ENCODE measurements at places on chromosomes 12 and 14.
A peak's percentile ranks its signal among the peaks of the same experiment; 100 is the strongest.

DNA sequence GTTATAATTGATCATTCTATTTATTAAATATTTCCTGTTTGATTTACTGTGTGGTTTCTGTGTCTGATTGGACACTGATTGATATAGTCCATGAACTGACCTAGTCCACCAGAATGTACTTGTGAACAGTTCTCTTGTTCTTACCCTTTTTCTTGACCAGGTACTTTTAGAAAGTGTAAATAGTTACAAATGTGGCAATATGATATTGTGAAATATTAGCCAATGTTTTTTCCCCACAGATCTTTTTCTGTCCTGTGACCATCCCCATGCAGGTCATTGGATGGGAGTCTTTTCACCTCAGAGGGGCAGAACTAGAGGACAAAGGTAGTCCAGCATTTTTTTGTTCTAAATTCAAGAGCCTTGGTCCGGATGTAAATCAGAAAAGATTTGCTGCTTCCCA lies 8.3 kb upstream of the CRY1 start:
- DNase-seq = no peak

DNA sequence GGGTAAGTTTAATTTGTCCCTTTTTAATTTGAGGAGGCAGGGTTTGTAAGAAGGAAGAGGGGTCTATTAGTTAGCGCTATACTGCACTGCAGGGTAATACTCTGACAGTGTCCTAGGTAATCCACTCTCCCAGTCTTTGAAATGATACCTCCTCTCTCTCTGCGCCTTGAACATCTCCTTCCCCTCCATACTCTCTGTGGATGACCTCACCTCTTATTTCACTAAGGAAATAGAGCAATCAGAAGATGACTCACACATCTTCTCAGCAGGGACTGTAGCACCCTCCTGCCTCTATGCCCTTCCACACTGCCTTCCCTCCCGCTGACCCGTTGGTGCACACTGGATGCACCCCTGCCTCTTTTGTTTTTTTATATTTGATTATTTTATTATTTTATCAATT lies 94.2 kb downstream of the GRIP1 start:
- no peak for DNase-seq

GRCh38 chr12:26465419-26466097 lies 270.2 kb downstream of the SSPN start:
- no peak for DNase-seq

- DNase-seq = no peak
Observed at GRCh38 chr14:69850086-69850735, 29.0 kb upstream of the SMOC1 start.

DNA sequence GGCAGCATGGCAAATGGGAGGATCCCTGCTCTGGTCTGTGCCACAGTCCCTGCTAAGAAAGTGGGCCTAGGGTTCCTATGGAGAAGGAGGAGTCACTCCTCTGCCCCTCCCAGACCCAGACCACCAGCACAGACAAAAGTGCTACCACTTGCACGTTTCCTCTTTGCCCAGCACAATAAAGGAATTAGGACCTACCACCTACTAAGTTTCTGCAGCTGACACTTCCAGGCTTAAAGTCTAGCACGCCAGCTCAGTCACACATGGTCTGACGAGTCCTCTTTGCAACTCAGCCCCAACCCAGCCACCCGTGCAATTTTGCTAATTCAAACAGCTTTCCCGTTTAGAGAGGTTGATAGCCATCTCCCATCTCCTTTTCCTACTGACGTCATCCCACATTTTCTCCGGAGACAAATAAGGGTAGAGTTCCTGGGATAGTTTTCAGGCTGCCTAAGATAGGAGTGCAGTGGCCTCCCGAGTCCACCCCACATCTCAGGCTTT lies 66.2 kb upstream of the PTGR2 start:
- DNase-seq = no peak

DNA sequence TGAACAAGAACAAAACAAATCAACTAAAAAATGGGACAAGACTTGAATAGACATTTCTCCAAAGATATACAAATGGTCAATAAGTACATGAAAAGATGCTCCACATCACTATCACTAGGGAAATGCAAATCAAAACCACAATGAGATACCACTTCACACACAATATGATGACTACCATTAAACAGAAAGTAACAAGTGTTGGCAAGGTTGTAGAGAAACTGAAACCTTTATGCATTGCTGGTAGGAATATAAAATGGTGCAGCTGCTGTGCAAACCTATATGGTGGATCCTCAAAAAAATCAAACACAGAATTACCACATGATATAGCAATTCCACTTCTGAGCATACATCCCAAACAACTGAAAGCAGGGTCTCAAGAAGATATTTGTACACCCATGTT lies 5.2 kb downstream of the SMAGP start:
- no peak for DNase-seq

DNA sequence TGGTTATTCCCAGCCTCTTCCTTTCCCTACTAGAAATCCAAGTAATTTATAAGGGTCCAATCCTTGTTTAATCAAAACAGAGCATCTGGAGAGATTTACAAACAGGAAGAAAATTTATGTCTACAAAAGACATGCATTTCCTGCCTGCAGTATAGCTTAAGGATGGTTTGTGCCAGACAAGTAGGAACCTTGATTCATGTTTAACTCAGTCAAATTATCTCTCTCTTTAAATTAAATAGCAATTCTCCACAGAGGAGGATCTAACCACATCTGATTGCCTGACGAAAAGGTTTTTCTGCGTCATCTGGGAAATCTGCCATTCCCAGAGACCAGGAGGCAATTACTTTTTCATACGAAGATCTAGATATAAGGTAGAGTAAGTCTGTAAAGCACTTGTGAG lies 105.2 kb downstream of the ZFC3H1 start:
- no peak for DNase-seq

GRCh38 chr14:100392356-100392755 lies 69.2 kb downstream of the SLC25A47 start:
- DNase-seq = no peak

DNA sequence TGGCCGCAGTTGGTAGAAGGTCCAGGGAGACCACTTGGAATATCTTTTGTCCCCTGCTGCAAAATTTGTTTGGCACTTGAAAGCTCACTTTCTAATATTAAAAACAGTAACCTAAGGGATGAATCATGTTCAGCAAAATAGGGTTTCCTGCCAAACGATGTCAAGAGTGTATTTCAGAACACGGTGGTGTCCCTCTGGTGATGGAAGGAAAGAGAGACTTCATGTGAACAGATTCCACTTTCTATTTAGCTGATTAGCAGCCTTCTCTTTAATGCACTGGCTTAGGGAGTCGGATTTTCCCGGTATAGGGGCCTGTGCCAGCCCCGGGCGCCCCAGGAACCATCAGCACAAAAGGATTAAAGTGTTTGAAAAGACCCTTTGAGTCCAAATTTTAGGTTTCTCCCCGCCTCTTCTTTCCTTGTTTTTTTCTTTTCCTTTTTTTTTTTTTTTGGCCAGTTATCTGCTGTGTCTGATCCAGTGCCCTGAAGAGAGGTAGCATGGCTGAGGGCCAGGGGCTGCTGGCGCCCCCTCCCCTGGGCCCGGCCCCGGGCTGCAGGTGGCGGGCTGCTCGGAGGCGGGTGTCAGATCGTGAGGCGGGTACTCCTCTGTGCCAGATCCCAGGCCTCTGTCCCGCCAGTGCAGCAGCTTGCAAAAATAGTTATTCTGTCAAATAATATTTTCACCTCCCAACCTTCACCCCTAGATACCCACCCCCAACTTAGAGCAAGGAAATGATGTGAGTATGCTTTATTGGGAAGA lies 88.3 kb downstream of the TESC start:
- DNase-seq = no peak

GRCh38 chr14:44279357-44279756 lies 227.7 kb downstream of the FSCB start:
- DNase-seq = no peak

GRCh38 chr12:57775563-57776246 lies 3.3 kb downstream of the EEF1AKMT3 start:
- DNase-seq = no peak

DNA sequence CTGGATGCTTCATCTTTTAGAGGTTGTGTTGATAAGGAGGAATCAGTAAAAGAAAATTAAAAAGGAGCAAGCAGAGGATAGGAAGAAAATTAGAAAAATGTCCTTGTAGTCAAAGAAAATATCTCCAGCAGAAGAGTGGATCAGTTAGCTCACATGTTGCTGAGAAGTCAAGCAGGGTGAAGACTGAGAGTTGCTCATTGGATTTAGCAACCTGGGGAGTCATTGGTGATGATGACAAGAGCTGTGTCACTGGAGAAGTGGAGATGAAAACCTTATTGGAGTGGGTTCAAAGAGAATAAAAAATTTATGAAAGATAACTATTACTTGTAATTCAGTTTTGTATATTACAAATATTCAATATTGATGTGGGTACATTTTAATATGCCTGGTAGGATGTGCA lies 9.8 kb downstream of the FRMD6 start:
- no peak for DNase-seq

GRCh38 chr14:26839481-26839880 lies 241.6 kb upstream of the NOVA1 start:
- DNase-seq = no peak

GRCh38 chr12:93145086-93145485 lies 216.0 kb upstream of the EEA1 start:
- DNase-seq = no peak

DNA sequence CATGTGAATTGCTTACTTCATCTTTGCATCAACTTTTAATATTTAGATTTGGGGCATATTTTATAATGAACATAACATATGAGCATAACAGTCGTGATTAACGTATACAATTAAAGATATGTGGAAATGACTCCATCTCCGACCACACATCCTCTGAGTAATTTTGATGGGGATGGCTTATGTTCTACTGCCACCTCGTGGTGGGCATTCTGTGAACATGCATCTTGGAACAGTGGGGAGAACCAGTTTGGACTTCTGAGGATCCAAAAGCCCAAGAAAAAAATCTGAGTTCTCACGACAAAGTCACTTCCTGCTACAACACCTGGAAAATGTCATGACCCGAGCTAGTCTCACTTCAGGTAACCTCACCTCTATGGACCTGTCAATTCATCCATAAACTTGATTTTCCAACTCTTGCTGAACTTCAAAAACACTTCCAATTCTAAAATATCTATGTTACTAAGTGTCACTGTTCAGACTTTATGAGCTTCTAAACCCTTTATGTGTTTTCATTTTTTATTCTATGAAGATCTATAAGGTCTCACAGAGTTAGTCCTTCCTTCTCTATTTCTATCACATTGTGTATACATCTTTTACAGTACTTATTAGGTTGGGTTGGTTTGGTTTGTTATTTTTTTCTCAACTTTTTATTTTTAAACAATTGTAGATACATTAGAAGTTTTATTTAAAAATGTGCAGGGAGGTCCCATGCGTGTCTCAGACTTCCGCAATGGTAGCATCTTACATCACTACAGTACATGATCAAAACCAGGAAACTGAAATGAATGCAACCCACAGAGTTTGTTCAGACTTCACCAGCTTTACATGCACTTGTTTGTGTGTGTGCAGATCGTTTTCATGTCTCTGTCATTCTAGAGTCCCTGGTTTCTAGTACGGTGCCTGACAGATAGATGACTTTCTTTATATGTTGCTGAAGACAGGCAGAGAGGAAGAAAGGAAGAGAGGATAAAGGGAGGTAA lies 38.2 kb upstream of the STAB2 start:
- DNase-seq = peak; percentile 48

DNA sequence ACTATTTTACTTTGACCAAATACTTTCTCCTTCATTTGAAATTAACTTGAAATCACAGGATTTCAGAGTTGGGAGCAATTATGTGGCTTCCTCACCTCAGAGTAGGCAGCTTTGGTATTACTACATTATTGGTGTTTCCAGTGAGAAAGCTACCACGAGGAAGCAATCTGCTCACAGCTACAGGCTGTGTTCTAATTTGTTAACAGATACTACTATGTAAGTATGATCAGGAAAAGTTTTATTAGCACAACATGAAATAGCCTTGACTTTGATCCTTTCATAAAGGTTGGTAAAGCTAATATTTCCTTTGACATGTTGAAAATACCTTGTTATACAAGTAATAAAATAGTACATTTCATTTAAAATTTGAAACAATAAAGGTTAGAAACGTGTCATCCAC lies 30.6 kb downstream of the TAOK3 start:
- DNase-seq = no peak

- no peak for DNase-seq
Observed at GRCh38 chr12:88706286-88706685, 126.0 kb upstream of the KITLG start.

GRCh38 chr14:101113108-101113612 lies 209.6 kb upstream of the RTL1 start:
- no peak for DNase-seq

DNA sequence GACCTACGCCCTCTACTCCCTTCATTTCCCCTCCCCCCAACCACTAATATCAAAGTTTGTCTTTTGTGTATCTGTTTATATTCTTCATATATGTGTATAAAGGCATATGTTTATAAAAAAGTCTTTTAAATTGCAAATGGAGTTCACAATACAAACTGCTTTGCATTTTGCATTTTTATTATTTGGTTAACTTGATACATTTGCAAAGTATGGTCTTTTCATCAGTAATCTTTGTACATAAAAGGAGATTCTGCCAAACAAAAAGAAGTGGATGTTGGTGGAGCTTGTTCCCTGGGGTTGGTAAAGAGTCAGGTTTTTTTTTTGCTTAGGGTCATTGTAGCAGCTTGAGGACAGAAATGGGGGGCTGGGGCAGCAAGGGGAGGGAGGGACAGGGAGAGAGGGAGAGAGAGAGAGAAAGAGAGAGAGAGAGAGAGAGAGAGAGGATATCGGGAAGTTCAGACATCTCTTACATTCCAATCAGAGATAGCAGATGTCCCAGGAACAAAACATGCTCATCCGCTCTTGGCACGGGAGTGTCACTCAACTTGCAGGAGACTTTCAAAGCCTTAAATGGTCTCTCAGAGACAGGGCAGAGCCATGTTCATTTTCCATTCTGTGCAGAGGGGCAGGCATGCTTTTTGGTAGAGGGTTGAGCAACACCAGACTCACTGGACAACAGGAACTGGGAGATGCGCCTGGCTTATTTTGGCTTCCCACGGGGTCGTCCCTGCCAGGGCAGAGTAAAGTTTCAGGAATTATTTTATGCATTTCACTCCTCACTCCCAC lies 44.8 kb upstream of the TBX5 start:
- DNase-seq = no peak

DNA sequence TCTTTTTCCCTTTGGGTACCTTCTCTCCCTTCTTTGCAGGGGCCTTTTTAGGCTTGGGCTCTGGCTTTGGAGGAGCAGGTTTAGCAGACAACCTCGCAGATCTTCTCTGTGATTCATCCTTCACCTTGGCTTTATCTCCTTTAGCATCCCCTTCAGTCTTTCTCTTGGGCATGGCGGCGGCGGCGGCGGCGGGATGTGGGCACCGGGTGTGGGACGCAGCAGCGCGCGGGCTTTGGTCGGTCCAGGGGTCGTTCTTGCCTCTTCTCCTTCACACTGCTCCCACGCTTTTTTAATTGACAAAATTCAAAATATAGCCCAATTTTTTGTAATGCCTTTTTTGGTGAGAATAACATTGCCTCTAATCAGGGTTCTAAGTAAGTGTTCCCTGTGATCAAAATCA lies 8.6 kb downstream of the TRMT5 start:
- no peak for DNase-seq

DNA sequence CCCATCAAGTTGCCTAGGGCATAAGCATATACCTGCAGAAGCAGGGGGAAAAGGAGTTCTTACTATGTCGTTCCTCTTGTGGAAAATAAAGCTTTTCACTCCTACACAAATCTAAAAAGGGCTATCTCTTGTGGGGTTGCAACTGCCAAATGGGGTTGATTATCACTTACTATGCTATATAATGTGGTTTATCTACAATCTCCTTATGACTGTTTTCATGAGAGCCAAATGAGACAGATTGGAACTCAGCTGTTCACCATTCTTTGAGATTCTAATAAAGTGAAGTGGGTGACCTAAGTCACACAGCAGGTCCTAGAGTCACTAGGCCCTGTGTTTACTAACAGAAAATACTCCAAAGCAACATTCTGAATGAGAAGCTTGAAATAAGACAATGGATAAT lies 47.7 kb downstream of the CIT start:
- no peak for DNase-seq

Measured in stimulated activated CD4-positive, alpha-beta T cell treated with anti-CD3 and anti-CD28 coated beads, Interleukin-15, amount 100 ng/mL, for 48 hours (primary cell).